GM23248 (cell line): ENCODE measurements at places on chromosomes 16 and 17. TPM values are rescaled to one million over a fixed set of nuclear protein-coding genes. Genes with fewer than 3 reads are reported as not detected.

- H3K4me3 ChIP-seq = no peak overlapping the region
- no peaks in the 10 kb centered on the region for H3K36me3 ChIP-seq
- no peaks in the 10 kb centered on the region for H3K4me1 ChIP-seq
- no peak overlapping the region for H3K27ac ChIP-seq
- no peak for DNase-seq
- H3K27me3 ChIP-seq = no peaks in the 10 kb centered on the region
Measured at GRCh38 chr16:7140899-7141298, 191.7 kb upstream of the RBFOX1 start.

- no peaks in the 10 kb centered on the region for H3K4me1 ChIP-seq
- H3K27me3 ChIP-seq = no peaks in the 10 kb centered on the region
- H3K27ac ChIP-seq = no peak overlapping the region
- DNase-seq = no peak
Measured at GRCh38 chr16:81384006-81384405, 60.6 kb upstream of the CMIP start.

GRCh38 chr16:54280751-54281150, 5.8 kb downstream of the IRX3 start:
- H3K27me3 ChIP-seq = no peaks in the 10 kb centered on the region
- DNase-seq = peak; percentile 67
- H3K4me3 ChIP-seq = no peak overlapping the region

DNA sequence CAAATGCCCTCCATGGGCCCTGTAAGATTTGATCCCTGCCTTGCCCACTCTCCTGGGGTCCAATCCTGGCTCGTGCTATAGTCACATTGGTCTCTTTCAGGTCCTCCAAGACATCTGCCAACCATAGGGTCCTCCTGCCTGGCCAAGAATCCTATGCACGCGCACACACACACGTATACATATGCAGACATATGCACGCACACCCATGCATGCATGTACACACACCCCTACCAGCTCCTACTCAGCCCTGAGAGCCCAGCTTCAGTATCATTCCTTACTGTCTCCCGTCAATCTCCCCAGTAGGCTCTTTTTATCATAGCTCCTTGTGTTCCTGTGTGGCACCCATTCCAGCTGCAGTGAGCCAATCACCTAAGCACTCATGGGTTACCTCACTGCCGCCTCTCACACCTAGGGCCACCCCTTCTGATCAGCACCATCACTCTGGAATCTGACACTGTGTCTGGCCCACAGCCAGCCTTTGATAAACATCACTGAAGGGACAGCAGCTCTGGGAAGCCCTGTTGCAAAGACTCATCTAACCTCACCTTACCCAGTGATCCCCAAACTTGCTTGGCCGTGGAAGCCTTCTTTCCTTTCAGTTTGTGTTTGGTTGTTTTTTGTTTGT, 7.9 kb upstream of the DNAH17 start:
- H3K27me3 ChIP-seq = no peaks in the 10 kb centered on the region
- no peak overlapping the region for H3K4me3 ChIP-seq
- no peak overlapping the region for H3K27ac ChIP-seq
- no peaks in the 10 kb centered on the region for H3K36me3 ChIP-seq

The HCRT gene
- not detected in 2 replicates for total RNA-seq

DNA sequence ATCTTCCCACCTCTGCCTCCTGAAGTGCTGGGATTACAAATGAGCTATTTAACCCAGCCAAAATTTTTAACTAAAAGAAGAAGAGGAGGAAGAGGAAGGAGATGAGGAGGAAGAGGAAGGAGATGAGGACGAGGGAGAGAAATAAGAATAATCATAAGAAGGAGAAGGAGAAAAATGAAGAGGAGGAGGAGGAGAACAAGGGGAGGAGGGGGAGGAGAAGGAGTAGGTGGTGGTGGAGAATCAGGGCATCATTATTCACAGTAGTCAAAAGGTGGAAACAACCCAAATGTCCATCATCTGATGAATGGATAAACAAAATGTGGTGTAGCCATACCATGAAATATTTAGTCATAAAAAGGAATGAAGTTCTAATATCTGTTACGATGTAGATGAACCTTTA, 21.2 kb upstream of the MGAT5B start:
- H3K36me3 ChIP-seq = no peaks in the 10 kb centered on the region
- H3K4me3 ChIP-seq = no peak overlapping the region
- peaks cover 40% of the 10 kb centered on the region for H3K27me3 ChIP-seq
- DNase-seq = no peak

GRCh38 chr17:5582209-5583185, 1.8 kb downstream of the NLRP1 start:
- peak; percentile 42 for DNase-seq
- H3K36me3 ChIP-seq = peaks cover 25% of the 10 kb centered on the region
- H3K27me3 ChIP-seq = no peaks in the 10 kb centered on the region
- H3K27ac ChIP-seq = no peak overlapping the region
- peaks cover 48% of the 10 kb centered on the region for H3K4me1 ChIP-seq

The CD300E gene
- not detected in 2 replicates for total RNA-seq
